CD4-positive, alpha-beta T cell treated with Interleukin-6 at 100 ng/mL for 8 hours (primary cell): ENCODE measurements at places on chromosomes 5 and 9.

DNA sequence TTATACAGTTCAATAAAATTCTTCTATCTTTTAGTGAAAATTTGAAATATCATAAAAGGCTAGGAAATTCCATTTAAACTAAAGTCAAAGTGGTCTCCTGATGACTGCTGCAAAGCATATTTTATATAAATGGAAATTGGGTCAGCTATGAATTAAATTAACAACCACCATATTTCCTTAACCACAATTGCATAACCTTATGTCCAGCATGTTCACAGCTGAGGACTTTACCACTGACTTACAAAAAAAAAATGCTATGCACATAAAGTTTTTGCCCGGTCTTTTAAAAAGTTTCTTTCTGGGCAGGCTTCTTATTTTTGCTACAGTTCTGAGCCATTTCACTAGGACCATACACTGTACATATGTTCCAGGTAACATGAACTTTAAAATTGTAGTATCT lies 208.6 kb upstream of the RGMB start:
- DNase-seq = no peak

DNA sequence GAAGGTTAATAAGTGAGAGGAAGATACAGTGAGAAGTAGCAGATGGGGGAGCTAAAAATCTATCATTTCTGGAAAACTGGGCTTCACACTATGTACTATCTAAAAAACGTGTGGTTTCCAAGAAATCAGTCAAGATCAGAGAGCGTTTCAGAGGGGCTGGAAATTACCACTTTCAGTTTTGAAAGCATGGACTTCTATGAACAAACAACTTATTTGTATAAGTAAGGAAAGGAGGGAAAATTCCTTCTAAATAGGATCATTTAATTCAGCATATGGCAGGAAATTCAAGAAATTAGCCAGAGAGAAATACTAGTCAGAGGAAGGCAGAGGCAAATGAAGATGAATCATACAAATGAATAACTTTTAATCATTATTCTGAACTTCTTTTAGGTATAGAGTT lies 11.3 kb downstream of the TNC start:
- no peak for DNase-seq

DNA sequence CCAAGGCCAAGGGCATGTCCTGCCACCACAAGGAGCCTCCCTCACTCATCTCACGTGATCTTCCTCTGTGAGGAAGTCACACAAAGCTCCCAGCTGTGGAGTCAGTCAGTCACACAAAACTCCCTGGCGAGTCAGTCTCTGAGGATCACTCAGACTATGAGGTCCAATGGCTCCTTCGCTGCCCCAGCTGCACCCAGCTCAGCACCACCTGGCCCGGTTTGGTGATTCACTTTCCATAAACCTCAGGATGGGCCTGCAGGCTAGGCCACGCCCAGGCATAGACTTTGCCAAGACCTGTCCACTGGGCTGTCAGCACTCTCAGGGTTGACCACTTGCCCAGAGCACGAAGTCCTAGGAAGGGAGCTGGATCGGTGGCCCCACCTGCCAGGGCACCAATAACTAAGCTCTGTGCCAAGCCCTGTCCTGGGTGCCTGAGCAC lies 233.8 kb downstream of the HSPA4 start:
- no peak for DNase-seq

DNA sequence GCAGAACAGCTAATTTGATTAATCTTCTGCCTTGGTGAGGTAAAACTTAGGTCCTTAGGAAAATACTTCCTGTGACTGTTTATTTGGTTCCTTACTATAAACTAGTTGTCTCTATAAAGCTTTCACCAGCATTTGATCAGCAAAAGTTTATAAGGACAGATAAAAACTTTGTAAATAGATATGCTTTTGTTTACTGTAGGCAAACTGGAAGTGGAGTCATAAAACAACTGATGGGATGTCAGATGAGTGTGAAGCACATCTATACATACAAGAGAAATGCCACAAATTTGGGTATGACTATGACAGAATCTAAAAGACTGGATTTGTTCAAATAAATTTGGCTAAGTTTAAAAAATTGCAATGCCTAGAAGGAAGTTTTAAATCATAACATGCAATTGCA lies 5.5 kb downstream of the PTGER4 start:
- no peak for DNase-seq

- no peak for DNase-seq
Measured at GRCh38 chr5:149445739-149446369, 66.8 kb upstream of the IL17B start.

DNA sequence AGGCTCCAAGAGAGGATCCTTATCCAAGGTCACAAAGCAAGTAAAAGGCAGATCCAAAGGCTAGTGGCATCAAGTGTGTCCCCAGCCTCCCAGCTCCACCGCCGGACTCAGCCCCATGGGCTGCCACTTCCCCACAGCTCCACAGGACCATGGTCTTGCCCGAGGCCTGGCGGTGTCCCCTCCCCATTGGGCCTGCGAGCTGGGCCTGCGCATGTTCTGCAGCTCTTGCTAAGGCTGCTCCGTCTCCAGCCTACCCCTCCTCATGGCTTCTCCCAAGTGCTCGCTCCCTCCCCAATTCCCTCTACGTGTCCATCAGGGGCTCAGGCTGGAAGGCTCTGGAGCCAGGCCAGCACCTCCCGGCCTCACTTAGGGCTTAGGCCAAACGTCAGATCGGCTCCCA lies 29.4 kb downstream of the DBH start:
- no peak for DNase-seq

GRCh38 chr5:78003919-78004318 lies 227.8 kb upstream of the TBCA start:
- DNase-seq = no peak

DNA sequence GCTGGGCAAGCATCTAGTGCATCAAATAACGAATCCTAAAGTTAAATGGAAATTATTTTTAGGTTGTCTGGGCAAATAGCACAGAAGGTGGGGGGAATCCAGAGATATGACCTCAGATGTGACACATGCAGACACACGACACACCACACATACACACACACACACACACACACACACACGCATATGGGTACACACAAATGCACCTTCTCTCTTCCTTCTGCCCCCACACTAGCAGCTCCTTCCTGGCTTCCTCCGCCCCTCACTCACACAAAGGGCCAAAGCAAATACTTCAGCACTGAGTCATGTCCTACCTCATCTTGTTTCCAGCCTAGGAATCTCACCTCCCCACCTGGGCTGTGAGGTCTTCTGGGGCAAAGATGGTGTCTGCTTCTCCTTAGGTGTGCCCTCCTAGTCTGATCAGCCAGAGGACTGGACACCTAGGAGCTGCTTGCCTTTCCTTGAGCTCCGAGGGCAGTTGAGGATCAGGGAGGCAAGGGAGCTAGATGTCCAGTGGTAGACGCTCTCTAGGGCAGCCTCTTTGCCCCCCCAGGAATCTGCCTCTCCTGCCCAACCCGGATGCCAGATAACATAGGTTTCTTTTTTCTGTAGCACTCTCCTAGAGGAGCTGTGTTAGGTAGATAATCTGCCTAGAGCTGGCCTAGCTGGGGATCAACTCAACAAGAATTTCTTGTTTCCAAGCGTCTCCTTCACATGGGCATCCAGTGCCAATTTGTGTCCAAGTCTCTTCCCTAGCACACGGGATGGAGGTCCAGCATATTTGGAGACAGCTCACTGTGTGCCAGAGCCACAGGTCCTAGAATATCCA lies 14.3 kb upstream of the JADE2 start:
- DNase-seq = no peak

DNA sequence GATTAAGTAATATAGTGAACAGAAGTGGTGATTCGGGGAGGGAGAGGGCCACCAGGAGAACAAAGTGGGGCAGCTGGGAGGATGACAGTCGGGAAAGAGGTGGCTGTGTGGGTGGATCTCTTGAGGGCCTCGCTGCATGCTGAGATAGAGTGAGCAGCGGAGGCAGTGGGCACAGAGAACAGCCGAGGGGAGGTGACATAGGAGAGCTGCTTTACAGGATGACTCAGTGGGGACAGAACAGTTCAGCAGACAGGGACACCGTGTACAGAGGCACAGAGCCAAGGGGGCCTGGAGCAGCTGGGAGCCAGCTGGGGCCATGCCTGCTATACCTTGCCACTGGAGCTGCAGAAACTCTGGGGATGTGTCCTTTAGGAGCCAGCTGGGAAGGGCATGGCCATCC lies 273.9 kb downstream of the GADD45G start:
- no peak for DNase-seq

DNA sequence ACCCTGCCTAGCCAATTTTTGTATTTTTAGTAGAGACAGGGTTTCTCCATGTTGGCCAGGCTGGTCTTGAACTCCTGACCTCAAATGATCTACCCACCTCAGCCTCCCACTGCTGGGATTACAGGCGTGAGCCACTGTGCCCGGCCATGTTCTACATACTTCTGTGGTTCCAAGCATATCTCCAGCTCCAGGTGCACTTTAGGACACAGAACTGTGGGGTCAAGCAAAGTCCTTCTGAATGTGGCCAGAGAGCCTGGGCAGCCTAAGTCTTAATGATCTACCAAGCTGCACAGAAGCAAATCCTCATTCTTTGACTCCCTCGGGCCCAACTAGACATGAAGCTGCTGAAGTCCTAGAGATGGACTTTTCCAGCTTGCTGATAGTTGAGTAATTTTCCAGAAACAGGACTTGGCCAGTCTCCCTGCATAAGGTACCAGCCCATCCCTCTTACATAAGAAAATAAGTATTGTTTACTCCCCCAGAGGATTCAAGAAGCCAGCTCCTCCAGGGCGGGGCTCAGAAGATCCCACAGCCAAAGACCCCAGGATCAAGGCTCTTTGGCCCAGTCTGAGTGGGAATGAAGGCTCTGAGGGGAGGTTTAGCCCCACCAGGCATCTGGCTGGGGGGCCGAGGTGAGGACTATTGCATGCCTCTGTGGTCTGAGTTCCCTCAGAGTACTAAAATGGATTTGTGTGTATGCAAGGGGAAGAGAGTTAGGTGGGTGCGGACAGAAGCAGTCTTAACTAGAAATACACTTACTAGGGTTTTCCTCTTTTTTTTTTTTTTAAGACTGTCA lies 8.7 kb downstream of the CLTB start:
- DNase-seq = no peak

GRCh38 chr5:73946919-73947602 lies 321.1 kb downstream of the ARHGEF28 start:
- no peak for DNase-seq

DNA sequence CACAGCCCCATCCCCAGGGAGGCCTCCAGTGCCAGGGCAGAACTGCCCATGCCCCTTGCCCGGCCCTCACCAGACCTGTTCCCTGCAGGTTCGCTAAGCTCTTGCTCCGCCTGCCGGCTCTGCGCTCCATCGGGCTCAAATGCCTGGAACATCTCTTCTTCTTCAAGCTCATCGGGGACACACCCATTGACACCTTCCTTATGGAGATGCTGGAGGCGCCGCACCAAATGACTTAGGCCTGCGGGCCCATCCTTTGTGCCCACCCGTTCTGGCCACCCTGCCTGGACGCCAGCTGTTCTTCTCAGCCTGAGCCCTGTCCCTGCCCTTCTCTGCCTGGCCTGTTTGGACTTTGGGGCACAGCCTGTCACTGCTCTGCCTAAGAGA lies 110.1 kb downstream of the RXRA start:
- DNase-seq = no peak

DNA sequence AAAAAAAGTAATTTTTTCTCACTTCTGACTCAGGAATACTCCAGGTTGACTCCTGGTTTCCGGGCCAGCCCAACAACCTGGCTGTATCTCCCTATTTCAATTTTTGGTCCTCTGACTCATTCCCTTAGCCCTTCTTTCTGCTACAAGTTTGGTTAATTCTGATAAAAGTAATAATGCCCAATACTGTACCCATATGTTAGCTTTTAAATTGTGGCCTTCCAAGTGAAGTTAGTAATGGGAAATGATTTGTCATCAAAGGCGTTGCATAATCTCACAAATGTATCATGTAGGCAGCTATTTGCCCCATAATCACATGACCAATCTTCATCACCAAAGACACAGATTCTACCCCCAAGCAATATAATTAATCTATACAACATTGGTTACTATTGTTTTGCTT lies 31.1 kb upstream of the BNC2 start:
- no peak for DNase-seq

DNA sequence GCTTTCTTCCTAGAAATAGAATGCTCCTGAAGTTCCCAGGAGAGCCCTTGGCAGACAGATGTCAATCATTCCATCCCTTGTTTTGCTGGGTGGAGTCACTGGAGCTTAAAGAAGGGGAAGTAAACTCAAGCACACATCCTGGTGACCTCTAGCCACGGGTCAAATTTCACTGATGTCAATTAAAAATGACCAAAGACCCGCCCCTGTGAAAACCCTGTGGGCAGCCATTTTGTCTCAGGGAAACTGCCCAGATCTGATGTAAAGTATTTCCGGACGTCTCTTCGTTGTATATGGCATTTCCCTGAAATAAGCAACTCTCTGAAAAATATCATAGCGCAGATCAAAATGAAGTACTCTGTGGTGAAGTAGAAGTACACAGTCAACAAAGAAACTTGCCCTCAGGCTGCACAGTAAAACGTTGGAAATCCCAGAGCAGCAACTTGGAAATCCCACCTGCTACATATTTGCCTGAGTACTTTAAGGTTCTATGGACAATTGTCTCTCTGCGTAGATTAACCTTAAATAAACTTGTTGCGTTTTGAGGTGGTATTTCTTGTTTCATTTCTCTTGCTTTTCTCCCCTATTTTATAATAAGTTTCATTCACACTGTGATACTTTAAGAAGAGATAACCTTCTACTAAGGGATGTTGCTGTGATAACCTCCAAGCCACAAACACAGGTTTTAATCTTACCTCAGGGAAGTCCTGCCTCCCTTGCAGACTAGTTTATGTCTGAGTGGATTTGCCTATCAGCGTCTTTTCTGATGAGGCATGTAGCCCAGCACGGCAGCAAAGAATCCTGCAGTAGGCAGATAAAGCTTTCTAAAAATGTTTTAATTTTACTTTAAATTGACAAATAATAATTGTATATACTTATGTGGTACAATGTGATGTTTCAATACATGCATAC lies 60.9 kb upstream of the PIP5K1B start:
- no peak for DNase-seq

GRCh38 chr5:159777049-159777660 lies 139.1 kb upstream of the ADRA1B start:
- no peak for DNase-seq

- no peak for DNase-seq
Measured at GRCh38 chr9:13841746-13842462, 472.0 kb downstream of the NFIB start.

GRCh38 chr9:90906316-90907055 lies 104.9 kb downstream of the SYK start:
- no peak for DNase-seq

DNA sequence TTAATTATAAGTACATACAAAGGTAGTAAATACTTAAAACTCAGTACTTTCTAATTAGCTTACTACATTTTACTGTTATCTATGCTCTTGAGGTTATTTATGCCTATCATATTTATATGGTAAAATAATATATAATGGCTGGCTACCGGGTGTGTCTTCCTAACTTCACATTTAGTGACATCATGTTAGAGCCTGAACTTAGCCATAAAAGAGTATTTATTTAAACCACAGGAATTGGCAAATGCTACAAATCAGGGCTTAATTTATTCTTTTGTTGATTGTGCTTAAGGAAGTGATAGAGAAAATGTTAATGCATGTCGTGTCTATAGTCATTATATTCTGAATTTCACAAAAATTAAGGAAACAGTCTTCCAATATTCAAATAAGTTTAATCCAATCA lies 73.1 kb downstream of the NDUFAF2 start:
- no peak for DNase-seq
